D341Med (cell line): ENCODE measurements at places on chromosomes 11 and 22.

- no peak for DNase-seq
These were observed 32.4 kb downstream of the MCM5 start for GRCh38 chr22:35432228-35432905.

DNA sequence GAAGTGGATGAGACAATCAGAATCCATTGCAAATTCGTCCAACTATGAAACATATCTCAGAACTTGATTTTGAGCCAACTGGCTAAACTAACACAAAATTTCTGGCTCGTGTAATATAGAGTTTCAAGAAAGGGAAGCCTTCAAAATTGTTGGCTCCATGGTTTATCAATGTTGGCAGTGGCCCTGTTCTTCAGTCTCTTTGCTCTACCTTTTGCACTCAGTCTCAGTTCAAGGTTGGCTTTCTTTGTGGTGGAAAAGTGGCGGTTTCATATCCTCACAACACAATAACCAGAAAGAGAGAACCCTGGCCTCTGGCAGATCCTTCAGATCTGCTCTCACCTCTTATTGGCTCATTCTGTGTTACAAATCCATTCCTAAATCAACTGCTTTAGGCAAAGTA, 473.8 kb upstream of the API5 start:
- DNase-seq: no peak

- no peak for DNase-seq
These were observed 9.7 kb upstream of the HEPHL1 start for GRCh38 chr11:94011478-94011877.

DNA sequence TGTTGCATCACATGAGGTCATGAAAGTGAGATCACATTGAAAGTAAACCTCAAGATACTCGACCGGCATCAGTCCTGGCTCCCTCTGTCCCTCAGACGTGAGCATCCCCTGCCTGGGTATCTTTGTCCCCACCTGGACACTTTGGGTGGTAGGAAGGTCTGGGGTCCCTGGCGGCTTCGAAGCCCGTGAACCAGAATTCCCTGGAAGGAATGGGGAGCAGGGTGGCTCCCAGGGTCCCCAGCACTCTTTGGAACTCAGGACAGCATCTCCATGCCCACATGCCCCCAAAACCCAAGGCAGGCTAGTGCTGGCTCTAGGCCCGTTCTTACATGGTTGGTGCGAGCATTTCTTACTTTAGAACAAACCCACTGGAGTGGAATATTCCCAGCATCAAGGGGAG, 7.5 kb downstream of the DERL3 start:
- DNase-seq: no peak

DNA sequence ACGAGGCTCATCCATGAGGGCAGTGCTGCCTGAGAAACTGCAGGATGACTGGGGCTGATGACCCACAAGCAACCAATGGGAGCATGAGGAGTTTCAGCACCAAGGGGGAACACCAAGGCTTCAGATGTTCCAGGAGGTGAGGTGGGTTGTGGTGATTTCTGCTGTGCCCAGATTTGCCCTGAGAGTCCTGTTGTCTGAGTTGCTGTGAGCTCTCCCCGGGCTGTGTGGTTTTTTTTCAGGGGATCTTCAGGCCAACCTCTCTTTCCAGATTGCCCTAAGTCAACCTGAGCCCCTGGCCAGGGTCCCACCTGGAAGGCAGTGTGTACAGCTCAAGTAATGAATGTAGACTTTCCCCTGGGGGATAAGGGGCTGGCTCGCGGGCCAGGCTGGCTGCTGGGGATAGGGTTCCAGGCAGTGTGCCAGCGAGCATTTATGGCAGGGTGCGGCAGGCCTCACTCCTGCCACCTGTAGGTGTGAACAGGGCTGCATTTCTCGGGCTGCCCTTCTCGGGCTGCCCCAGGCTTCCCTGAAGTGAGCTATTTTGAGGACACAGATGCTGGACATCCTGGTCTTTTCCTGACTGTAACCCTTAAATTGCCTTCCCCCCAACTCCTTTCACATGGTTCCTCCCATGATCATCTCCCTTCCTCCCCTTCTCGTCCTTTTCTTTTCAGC, 9.8 kb downstream of the SLC22A6 start:
- peak; percentile 90 for DNase-seq

GRCh38 chr11:115926138-115926537, 421.9 kb upstream of the CADM1 start:
- no peak for DNase-seq

DNA sequence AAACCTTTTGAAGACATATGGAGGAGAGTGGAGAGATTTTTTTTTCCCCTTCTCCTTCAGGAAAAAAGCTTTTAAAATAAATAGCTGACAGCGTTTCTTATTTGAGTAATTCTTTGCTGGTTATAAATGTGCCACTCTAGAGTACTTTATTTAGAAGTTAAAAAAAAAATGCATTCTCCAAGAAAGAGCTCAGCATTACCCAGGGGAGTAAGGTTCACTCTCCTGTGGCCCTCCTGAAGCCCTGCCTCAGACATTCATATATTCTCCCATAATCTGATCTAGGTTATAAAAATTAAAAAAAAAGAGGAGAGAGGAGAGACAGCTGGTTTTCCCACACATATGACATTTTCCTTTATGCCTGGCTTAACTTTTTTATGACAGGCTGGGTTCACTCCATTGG, 545.2 kb upstream of the CADM1 start:
- no peak for DNase-seq

GRCh38 chr11:76663912-76664440, 6.6 kb downstream of the LRRC32 start:
- no peak for DNase-seq

- no peak for DNase-seq
These were observed 61.5 kb downstream of the MIAT start for GRCh38 chr22:26718905-26719304.

GRCh38 chr22:33057363-33057995, 702 bp downstream of the SYN3 start:
- no peak for DNase-seq

- DNase-seq: peak; percentile 75
These were observed 54.9 kb upstream of the LMO1 start for GRCh38 chr11:8318536-8318935.

- DNase-seq: no peak
These were observed 10.3 kb upstream of the WNT7B start for GRCh38 chr22:45987136-45987861.

DNA sequence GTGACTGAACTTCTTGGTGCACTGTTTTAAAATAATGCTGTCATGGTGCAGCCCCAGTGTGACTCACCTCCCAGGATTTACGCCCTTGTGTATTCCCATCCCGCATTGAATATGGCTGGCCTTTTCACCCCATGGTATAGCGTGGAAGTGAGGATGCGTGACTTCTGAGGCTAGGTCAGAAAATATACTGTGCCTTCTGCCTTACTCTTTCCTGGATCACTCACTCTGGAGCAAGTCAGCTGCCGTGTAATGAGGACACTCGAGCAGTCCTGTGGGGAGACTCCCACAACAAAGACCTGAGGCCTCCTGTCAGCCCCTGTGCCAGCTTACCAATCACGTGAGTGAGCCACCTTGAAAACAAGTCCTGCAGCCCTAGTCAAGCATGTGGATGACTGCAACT, 471.9 kb upstream of the KIRREL3 start:
- no peak for DNase-seq

- DNase-seq: no peak
These were observed 20.8 kb downstream of the TIMP3 start for GRCh38 chr22:32822179-32822877.

GRCh38 chr11:115990004-115990447, 485.8 kb upstream of the CADM1 start:
- peak; percentile 85 for DNase-seq

DNA sequence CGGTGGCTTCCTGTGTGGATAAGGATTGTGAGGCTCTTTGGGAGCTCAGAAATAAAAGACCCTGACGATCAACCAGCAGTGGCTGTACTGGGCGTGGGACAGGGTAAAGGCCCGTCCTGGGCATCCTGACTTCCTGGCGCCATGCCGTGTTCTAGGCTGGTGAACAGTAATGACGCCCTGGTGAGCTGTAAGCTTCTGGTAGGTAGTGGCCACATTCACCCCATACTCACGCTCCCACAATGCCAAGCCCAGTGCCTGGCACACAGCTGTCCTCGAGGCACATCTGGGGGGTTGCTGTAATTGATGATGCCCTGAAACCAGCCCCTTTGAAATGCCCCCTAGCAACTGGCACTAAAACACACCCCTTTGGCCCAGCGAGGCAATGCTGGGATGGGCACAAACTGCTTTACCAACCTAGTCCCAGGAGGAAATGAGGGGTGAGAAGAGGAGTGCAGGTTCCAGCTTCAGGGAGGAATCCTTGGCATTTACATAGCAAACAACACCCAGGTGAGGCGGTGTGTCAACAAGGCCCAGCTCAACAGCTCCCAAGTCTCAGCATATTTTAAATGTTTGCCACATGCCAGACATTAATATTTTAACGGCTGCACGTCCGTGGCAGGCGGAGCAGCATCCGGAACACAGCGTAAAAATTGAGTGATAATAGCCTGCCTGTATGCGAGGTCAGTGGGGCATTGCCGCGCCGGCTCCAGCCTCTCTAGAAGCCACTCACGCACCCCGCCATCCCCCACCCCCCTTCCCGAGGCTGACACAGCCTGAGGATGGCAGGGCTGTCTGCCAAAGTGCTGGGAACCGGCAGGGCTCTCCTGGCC, 79.3 kb downstream of the DSCAML1 start:
- no peak for DNase-seq

- no peak for DNase-seq
These were observed 9.0 kb upstream of the AGBL2 start for GRCh38 chr11:47724041-47724729.

- DNase-seq: no peak
These were observed 63.7 kb downstream of the PTPRJ start for GRCh38 chr11:48043991-48044512.

- no peak for DNase-seq
These were observed 12.5 kb downstream of the MARK2 start for GRCh38 chr11:63851364-63851763.

DNA sequence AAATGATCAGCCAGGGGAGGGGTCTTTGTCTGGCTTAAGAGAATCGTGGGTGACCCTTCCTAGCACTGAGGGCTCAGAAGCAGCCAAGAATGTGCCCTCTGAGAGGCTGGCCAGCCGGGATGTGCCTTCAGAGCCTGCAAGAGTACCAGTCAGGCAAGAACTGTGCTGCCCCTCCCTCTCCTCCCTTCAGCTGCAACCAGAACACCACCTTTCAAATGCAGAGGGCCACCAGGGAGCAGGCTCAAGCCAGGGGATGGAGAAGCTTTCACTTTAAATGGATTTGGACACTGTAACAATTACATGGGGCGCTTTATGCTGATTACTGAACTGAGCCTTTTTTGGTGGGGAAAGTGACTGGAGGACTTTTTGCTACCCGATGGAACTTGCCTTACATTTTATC, 44.9 kb upstream of the TENM4 start:
- DNase-seq: no peak

DNA sequence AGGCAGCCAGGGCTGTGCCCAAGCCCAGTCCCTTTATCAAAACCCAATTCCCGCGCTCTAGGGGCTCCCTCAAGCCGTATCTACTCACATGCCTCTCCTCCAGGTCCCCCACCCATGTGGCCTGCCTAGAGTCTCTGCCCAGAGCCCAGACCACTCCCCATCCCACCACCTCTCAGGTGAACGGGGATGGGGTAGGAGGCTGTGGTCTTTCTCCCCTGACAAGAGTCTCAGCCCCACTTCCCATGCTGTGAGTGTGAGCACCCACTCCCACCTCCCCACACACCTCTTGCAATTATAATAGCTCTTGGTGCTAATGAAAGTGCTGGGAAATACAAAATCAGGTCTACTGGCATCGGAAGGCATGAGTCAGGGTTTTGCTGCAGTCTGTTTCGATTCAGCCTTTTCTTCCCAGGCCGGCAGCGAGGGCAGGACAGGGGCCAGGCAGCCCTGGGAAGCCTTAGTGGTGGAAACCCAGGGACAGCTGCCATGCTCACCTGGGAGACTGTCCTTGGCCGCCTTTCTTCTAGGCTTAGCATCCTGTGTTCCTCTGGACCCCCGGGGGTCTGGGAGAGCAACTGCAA, 16.7 kb upstream of the TMPRSS4 start:
- no peak for DNase-seq

- no peak for DNase-seq
These were observed 30.7 kb downstream of the PPFIA1 start for GRCh38 chr11:70301191-70301590.

- DNase-seq: peak; percentile 87
These were observed 12.6 kb upstream of the MAPK8IP1 start for GRCh38 chr11:45872651-45873356.

- DNase-seq: peak; percentile 71
These were observed 657 bp upstream of the MAPK8IP2 start for GRCh38 chr22:50599816-50600455.

DNA sequence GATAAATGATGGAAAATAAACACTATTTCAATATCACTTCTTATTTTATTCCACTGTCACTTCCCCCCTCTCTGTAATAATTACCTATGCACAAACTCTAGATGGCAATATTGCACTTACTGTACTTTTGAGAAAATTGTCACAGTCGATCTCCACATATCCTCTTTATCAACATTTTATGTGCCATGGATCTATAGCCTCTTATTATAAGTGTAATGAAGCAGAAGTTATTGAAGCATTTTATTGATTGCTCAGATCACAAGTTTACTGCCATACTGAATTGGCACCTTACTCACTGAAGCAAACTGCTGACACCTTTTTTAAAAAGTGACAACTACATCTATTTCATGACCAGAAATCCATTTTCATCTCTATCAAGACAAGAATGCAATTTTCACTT, 133.4 kb downstream of the DCDC1 start:
- DNase-seq: no peak

- peak; percentile 67 for DNase-seq
These were observed 663 bp downstream of the MYH9 start for GRCh38 chr22:36386900-36387708.

DNA sequence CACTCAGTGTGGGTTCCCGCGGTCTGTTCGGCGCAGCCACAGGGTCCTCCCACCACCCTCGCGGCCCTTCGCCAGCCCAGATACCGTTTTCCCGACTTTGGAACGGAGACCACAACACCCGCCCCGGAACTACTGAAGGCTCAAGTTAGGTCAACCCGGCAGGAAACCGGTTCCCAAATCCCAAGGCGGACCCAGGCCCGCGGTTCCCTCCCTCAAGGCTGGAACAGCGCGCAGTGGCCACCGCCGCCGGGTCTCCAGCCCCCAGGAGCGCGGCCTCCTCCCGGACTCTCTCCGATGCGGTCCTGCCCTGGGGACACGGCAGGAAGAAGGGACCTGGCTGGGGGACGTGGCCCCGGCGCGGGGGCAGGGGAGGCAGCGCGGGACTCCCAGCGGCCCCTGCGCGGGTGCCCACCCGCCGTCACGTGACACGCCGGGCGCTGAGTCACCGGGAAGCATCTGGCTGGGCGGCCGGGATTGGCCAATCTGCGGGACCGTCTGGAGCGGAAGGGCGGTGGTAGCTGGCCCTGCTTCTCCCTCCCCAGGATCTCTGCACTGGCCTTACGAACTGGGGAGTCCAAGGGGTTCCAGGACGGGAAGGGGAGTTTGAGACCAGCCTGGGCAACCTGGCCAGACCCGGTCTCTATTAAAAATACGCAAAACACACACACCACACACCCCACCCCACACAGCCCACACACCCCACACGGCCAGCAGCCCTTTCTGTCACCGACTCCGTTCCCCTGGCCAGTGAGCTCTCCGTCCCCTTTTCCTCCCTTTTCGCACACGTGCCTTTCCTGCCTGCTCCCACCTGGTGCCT, 21.5 kb upstream of the MALAT1 start:
- peak; percentile 95 for DNase-seq

- DNase-seq: no peak
These were observed 110.4 kb upstream of the CSNK2A3 start for GRCh38 chr11:11463405-11463804.

- peak; percentile 94 for DNase-seq
These were observed at the start of gene STK33 for GRCh38 chr11:8593935-8594909. Gene STK33, minus strand, starts transcription at chr11:8594228. Its CDS starts 119,323 bp downstream, at chr11:8474905.

GRCh38 chr11:120666121-120666639, 154.6 kb downstream of the GRIK4 start:
- no peak for DNase-seq
